Ascending aorta (tissue), 2 donors: ENCODE measurements at places on chromosomes 1 and 21. TPM values are rescaled to one million over a fixed set of nuclear protein-coding genes. Genes with fewer than 3 reads are reported as not detected.

- H3K27me3 ChIP-seq: no peaks in the 10 kb centered on the region
- H3K27ac ChIP-seq: peak within 1 kb of the TSS; percentile 77
- peaks cover 9% of the 10 kb centered on the region for H3K4me1 ChIP-seq
- no peaks in the 10 kb centered on the region for H3K36me3 ChIP-seq
Observed at GRCh38 chr1:53946252-53947171, at the start of gene LRRC42. LRRC42 (plus strand) TSS chr1:53946350; CDS start chr1:53952000, 5,650 bp downstream.

GRCh38 chr1:42658877-42659337 lies 684 bp downstream of the PPIH start:
- H3K4me3 ChIP-seq: peak overlapping the region; percentile 65
- DNase-seq: no peak
- peaks cover 3% of the 10 kb centered on the region for H3K4me1 ChIP-seq
- no peaks in the 10 kb centered on the region for H3K27me3 ChIP-seq
- peak overlapping the region; percentile 78 for H3K27ac ChIP-seq

The ZNF644 gene
- total RNA-seq: 17.1 TPM

The PRELP gene
- 142 TPM for total RNA-seq

- H3K27me3 ChIP-seq: no peaks in the 10 kb centered on the region
- no peak for DNase-seq
- no peak overlapping the region for H3K4me3 ChIP-seq
- H3K27ac ChIP-seq: no peak overlapping the region
- no peaks in the 10 kb centered on the region for H3K4me1 ChIP-seq
Observed at GRCh38 chr1:93394514-93394913, 48.8 kb downstream of the DR1 start.

DNA sequence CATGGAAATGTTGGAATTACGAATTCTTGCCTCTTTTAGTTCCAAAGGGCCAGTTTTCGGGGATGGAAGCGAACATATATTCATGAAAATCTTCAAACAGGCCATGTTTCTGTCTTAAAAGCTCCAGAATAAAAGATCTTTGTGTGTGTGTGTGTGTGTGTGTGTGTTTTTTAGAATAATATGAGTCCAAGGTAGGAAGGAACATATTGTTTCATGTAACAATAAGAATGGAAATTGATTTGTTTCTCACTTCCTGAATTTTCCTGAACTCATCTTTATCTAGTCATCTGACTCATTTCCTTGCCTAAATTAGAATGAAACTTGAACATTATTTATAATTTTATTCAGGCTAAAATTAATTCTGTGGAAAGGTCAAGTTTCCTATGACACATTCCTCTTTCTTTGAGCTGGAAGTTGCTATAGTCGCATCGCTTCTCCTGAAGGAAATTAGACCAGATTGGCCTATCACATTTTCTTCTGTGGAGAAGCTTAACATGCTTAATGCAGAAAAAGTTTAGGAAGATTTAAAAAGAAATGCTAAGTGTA lies 805.1 kb upstream of the ADAMTS5 start:
- no peaks in the 10 kb centered on the region for H3K4me1 ChIP-seq
- H3K27me3 ChIP-seq: no peaks in the 10 kb centered on the region
- no peak overlapping the region for H3K27ac ChIP-seq
- no peaks in the 10 kb centered on the region for H3K36me3 ChIP-seq
- H3K4me3 ChIP-seq: no peak overlapping the region
- no peak for DNase-seq

The KCNA3 gene
- total RNA-seq: not detected

GRCh38 chr21:27515676-27516075 lies 548.8 kb upstream of the ADAMTS5 start:
- H3K4me3 ChIP-seq: no peak overlapping the region
- H3K4me1 ChIP-seq: no peaks in the 10 kb centered on the region
- no peaks in the 10 kb centered on the region for H3K27me3 ChIP-seq
- no peak for DNase-seq
- H3K27ac ChIP-seq: no peak overlapping the region

DNA sequence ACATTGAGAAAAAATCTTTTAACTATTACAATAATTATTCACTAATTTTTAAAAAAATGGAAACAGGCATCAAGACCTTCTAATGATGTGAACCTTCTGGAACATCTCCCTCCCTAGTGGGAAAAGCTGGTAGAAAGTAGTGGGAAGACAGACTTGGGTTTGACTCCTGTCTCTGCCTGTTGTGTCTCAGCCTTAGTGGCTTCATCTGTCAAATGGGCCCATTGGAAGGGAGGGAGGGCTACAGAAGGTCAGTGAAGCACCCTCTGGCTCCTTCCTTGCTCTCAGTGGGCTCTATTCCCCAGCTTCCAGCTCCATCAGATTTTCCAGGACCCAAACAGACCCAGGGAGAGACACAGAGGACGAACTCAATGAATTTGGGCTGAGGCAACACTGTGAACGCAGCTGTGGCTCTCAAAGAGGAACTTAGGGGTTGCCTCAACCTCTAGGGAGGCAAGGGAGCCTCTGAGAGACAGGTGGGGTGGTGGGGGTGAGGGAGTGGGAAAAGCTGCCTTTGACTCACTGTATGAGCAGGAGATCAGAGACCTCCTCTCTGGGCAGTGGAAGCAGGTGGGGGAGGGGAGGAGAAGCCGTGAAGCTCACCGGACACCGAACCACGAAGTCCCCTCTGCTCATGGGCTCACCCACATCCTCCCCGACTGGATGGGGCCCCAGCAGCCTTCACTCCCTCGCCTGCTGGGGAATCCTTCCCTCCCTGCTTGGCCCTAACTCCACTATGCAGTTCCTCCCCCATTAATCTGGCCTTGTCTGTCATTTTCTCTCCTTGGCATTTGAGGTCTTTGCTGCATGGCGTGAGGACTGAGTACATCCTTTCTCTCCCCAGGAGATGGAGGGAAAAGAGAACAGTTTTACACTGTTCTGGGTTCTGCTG lies 4.5 kb downstream of the CNR2 start:
- H3K4me3 ChIP-seq: no peak overlapping the region
- no peaks in the 10 kb centered on the region for H3K4me1 ChIP-seq
- H3K27ac ChIP-seq: no peak overlapping the region
- no peaks in the 10 kb centered on the region for H3K27me3 ChIP-seq

DNA sequence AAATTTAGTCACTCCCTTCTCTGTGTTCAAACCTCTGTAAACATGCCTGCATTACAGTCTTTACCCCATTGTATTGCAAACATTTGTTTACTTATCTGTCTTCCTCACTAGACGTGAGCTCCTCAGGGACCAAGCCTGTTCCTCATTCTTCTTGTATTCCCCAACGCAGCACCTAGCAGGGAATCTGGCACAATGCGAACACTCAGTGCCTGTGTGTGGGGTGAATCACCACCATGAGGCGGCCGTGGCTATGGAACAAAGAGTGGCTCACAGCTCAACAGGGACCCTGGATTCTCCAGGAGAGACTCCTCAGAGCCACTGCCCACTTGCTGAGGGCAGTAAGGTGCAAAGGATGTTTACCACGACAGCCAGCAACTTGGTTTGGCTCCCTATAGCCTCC lies 95.9 kb downstream of the DDX20 start:
- no peak overlapping the region for H3K27ac ChIP-seq
- H3K4me1 ChIP-seq: no peaks in the 10 kb centered on the region
- no peaks in the 10 kb centered on the region for H3K27me3 ChIP-seq
- H3K4me3 ChIP-seq: no peak overlapping the region
- DNase-seq: no peak
- H3K36me3 ChIP-seq: no peaks in the 10 kb centered on the region

- no peaks in the 10 kb centered on the region for H3K4me1 ChIP-seq
- no peak overlapping the region for H3K27ac ChIP-seq
- H3K36me3 ChIP-seq: no peaks in the 10 kb centered on the region
Observed at GRCh38 chr1:42046761-42047507, 106.3 kb upstream of the GUCA2B start.

The C1QC gene
- total RNA-seq: 350 TPM

DNA sequence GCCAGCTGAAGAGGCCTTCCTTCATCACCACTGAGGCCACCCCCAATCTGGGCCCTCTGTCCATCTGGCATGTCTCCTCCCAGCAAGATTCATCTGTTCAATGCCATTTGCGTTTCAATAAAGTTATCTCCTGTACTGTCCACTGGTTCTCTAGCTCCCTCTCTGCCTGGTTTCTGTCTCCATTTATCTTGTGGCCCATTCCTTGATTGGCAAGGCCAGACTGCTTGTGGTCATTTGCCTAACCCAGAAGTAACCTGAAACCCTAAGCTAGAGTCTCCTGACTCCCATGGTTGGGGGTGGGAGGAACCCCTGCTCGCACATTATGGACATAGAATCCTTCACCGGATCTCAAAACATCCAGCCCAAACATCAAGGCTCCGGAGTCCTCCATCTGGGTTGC lies 2.1 kb upstream of the IPO9 start:
- H3K4me3 ChIP-seq: no peak overlapping the region
- peak overlapping the region; percentile 56 for H3K27ac ChIP-seq
- no peak for DNase-seq
- peaks cover 15% of the 10 kb centered on the region for H3K36me3 ChIP-seq

DNA sequence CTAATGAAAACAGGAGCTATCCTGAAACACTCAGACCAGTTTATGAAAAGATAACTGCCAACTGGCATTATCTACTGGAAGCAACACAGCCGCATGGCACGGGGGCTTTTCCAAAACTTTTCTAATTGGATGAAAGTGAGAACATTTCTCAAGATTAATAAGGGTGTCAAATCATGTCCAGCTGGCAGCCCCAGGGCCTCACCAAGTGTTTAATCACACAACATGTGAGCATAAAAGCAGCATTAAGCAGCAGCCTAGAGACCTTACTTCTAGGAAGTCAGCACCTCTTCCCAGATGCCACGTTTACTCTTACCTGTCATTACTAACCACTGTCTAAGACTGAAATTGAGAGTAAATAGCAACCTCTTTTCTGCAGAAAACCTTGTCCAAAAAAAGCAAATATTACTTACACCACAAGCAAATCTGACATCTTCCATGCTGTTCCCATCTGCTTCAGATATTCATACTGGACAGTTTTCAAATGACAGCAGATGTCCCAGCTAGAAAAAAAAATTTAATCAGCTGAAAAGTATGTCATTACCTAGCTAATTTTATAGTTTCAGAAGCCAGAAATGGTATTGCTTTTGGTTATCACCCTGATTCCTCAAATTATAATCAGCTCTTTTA lies 341.5 kb upstream of the ZP4 start:
- H3K36me3 ChIP-seq: no peaks in the 10 kb centered on the region
- H3K27me3 ChIP-seq: no peaks in the 10 kb centered on the region
- DNase-seq: no peak
- H3K27ac ChIP-seq: no peak overlapping the region

- H3K27ac ChIP-seq: no peak overlapping the region
- H3K4me1 ChIP-seq: no peaks in the 10 kb centered on the region
- H3K27me3 ChIP-seq: no peaks in the 10 kb centered on the region
- H3K4me3 ChIP-seq: no peak overlapping the region
- H3K36me3 ChIP-seq: no peaks in the 10 kb centered on the region
Observed at GRCh38 chr1:173423291-173423690, 53.8 kb upstream of the PRDX6 start.

GRCh38 chr1:214018386-214019268 lies 30.9 kb downstream of the PROX1 start:
- DNase-seq: no peak
- no peaks in the 10 kb centered on the region for H3K36me3 ChIP-seq
- no peaks in the 10 kb centered on the region for H3K27me3 ChIP-seq
- H3K4me1 ChIP-seq: no peaks in the 10 kb centered on the region
- H3K4me3 ChIP-seq: no peak overlapping the region

The DCST2 gene
- total RNA-seq: 0.64 TPM

GRCh38 chr1:36691374-36691773 lies 208.7 kb upstream of the CSF3R start:
- no peak overlapping the region for H3K27ac ChIP-seq
- H3K27me3 ChIP-seq: no peaks in the 10 kb centered on the region
- no peaks in the 10 kb centered on the region for H3K36me3 ChIP-seq
- DNase-seq: no peak

DNA sequence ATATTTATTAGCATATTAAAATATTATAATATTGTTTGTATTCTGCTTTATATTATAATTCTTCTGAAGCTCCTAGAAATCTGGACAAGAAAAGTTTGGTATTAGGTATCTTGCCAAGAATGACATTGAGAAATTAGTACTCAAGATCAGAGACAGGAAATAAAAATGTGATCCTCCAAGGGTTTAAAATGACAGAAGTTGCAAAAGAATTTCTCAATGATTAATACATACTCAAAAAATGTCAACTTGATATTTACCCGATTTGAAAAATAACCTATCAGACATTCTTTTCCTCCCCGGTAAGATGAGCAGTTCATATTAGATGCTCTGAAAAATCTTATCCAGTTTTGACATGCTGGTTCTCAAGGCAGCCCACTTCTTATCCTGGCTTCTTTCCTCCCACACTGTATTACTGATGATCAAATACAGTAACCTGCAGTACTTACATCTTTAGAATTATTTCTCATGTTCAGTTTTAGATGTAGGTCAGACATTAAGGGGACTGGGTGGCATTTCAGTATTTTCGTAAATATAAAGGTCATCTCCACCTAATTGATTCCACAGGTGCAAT lies 55.3 kb downstream of the CACHD1 start:
- no peaks in the 10 kb centered on the region for H3K36me3 ChIP-seq
- H3K4me3 ChIP-seq: no peak overlapping the region
- DNase-seq: no peak
- no peak overlapping the region for H3K27ac ChIP-seq
- H3K4me1 ChIP-seq: peaks cover 11% of the 10 kb centered on the region
- H3K27me3 ChIP-seq: no peaks in the 10 kb centered on the region

The ST6GALNAC5 gene
- total RNA-seq: 32.9 TPM

The KCNK1 gene
- total RNA-seq: 1.4 TPM

The DIRAS3 gene
- total RNA-seq: 3.4 TPM
